Hair follicle dermal papilla cell (primary cell): ENCODE measurements at places on chromosomes 12 and 14. TPM values are rescaled to one million over a fixed set of nuclear protein-coding genes. Genes with fewer than 3 reads are reported as not detected.

KRT75 gene
- total RNA-seq = not detected in 2 replicates

C12orf56 gene
- total RNA-seq = 0.12 and 0.49 TPM in 2 replicates

GRIN2B gene
- not detected in 2 replicates for total RNA-seq

OTUB2 gene
- 1.9 and 2.2 TPM in 2 replicates for total RNA-seq

RND1 gene
- 0.16 TPM in 1 of 2 replicates, not detected in the other for total RNA-seq

OLR1 gene
- total RNA-seq = 0.24 and 0.49 TPM in 2 replicates

CDKN3 gene
- total RNA-seq = 6.8 and 11.8 TPM in 2 replicates

DPF3 gene
- total RNA-seq = 12.5 and 17.2 TPM in 2 replicates

ZBTB42 gene
- total RNA-seq = 5.7 and 5.8 TPM in 2 replicates

REM2 gene
- total RNA-seq = 0.12 TPM in 1 of 2 replicates, not detected in the other

COX14 gene
- total RNA-seq = 23.5 and 23.9 TPM in 2 replicates

P2RX7 gene
- total RNA-seq = 2.4 TPM in 2 replicates

B3GNT4 gene
- not detected in 2 replicates for total RNA-seq

WNT1 gene
- total RNA-seq = not detected in 2 replicates

CLMN gene
- total RNA-seq = 2.1 and 2.7 TPM in 2 replicates

HOTAIR gene
- 0.16 TPM in 1 of 2 replicates, not detected in the other for total RNA-seq

BICD1 gene
- total RNA-seq = 14.9 and 18.2 TPM in 2 replicates

TGM1 gene
- 1.1 and 3.1 TPM in 2 replicates for total RNA-seq

KRT5 gene
- total RNA-seq = 9.4 and 10.5 TPM in 2 replicates

AP1G2 gene
- total RNA-seq = 11.1 and 15.6 TPM in 2 replicates

HECTD1 gene
- 168 and 225 TPM in 2 replicates for total RNA-seq

TSPAN19 gene
- total RNA-seq = not detected in 2 replicates

MAPK1IP1L gene
- 50.5 and 53.9 TPM in 2 replicates for total RNA-seq

KRT77 gene
- not detected in 2 replicates for total RNA-seq
